ENCODE measurements at places on chromosomes 3 and 15. TPM values are rescaled to one million over a fixed set of nuclear protein-coding genes. Genes with fewer than 3 reads are reported as not detected.

Gene MYZAP
- total RNA-seq = 47.6 TPM

Gene MOBP
- not detected for total RNA-seq

DNA sequence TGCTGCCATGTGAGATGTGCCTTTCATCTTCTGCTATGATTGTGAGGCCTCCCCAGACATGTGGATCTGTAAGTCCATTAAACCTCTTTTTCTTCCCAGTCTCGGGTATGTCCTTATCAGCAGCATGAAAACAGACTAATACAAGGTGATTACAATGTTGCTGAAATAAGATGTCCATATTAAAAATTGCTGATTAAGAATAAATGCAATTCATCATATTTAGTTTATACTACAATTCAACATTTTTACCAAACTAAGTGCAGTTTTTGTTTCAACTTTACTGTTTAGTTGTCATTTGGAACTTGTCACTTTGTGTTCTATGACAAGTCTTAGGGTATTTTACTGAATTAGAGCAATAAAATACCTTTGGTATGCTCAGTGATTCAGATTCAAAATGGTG lies 127.6 kb upstream of the TMCO5A start:
- H3K36me3 ChIP-seq = no peaks in the 10 kb centered on the region
- no peak for DNase-seq
- H3K4me1 ChIP-seq = no peaks in the 10 kb centered on the region
- H3K4me3 ChIP-seq = no peak overlapping the region

Gene CMTM8
- 28.9 TPM for total RNA-seq

Gene ADAMTSL3
- total RNA-seq = 18.9 TPM

All from upper lobe of left lung (tissue), 6 donors.